ENCODE measurements at places on chromosomes 6 and 20.

DNA sequence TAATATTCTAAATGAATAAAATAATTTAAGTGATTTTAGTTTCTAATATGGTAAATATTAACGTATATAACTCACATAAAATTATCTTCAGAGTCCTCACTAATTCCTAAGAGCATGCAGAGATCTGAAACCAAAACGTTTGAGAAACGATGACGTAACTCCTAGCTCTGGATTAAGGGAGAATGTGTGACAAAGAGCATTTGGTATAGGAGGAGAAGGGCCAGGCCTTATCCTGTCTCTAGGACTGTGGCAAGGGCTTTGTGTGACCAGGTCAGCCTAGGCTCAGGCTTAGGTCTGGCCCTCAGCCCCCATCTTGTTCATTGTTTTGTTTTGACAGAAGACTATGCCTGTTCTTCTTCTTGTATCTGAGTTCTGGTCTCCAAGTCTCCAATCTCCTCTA, 19.2 kb upstream of the POLR1H start:
- DNase-seq: no peak

GRCh38 chr6:23006656-23007055, 437.3 kb downstream of the HDGFL1 start:
- no peak for DNase-seq

DNA sequence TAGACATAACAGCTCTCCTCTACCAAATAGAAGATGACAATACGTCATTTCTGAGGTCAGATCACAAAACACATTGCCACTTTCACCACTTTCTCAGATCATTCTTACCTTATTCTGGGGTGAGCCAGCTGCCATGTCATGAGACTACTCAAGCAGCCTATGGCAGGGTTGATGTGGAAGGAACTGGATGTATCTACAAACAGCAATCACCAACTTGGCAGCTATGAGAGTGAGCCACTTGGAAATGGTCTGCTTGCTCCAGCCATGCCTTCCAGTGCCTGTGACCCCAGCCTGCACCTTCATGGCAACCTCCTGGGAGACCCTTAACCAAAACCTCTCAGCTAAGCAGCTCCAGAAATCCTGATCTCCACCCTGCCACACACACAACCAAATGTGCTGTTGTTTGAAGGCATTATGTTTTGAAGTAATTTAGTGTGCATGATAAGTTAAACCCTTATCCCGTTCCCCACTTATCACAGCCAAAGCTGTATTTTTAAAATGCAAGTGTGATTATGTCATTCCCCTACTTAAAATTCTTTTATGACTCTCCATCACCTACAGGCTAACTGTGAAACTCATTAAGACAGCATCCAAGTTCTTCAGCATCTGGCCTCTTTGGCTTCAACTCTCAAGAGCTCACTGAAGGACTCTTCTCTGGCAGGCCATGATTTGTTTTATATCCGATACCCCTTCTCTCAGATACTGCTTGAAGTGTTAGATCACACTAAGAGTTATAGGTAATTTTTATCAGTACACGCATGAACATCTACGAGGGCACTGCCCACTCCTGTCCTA, 150.6 kb downstream of the LY86 start:
- DNase-seq: no peak

DNA sequence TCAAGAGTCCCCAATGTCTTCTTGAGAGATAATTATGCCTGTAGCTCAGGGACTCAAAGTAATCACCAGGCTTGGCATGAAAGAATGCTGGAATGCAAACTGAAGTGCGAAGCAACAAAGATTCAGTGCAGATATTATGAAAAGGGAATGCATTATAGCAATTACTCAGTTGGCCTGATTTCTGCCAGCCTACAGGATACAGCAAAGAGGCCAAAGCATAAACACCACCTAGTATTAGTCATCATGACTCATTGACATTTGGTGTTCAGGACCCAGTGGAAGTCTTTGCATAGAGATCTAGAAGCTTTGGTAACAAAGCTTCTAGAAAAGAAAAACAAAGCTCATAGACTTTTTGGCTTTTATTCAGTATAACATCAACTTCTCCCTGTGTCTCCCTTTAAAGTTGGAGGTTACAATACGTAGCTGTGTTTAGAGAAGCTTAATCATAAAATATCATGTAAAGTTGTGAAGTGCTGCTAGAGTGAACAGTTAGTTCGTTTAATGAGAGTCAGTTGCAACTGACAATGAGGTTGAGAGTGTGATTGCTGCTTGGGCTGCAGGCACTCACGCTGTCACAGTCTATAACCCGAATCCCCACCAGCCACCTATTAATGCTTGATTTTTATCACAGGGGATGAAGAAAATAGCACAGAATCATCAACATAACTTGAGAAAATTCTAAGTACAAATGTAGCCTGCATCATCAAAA, 932.7 kb downstream of the TFAP2A start:
- peak; percentile 61 for DNase-seq

GRCh38 chr6:139115989-139116758, 18.7 kb upstream of the HECA start:
- DNase-seq: no peak

DNA sequence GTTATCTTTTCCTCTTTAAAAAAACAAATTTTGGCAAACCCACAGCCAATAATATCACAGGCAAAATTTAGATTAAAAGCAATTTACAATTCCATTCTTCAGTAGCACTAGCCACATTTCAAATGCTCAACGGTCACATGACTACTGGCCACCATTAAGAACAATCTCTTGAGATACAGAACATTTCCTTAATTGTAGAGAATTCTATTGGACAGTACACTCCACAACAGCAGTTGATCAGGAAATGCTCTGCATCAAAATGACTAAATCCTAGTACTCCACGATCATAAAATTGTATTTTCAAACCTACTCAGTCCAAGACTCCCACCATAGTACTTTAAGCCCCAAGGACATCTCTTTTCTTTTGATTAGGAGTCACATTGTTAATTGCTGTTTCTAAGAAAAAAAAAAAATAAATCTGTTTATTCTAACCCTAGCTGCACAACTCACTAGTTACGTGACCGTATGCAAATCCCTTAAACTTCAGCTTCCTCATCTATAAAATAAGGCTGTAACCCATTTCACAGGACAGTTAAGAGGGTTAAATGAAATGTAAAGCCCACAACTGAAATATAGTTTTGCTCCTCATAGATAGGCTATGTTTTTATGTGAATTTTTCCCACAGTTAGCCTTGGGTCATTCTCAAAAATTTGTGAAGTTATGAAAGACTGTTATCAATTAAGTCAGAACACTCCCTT, 9.8 kb downstream of the C6orf62 start:
- no peak for DNase-seq

DNA sequence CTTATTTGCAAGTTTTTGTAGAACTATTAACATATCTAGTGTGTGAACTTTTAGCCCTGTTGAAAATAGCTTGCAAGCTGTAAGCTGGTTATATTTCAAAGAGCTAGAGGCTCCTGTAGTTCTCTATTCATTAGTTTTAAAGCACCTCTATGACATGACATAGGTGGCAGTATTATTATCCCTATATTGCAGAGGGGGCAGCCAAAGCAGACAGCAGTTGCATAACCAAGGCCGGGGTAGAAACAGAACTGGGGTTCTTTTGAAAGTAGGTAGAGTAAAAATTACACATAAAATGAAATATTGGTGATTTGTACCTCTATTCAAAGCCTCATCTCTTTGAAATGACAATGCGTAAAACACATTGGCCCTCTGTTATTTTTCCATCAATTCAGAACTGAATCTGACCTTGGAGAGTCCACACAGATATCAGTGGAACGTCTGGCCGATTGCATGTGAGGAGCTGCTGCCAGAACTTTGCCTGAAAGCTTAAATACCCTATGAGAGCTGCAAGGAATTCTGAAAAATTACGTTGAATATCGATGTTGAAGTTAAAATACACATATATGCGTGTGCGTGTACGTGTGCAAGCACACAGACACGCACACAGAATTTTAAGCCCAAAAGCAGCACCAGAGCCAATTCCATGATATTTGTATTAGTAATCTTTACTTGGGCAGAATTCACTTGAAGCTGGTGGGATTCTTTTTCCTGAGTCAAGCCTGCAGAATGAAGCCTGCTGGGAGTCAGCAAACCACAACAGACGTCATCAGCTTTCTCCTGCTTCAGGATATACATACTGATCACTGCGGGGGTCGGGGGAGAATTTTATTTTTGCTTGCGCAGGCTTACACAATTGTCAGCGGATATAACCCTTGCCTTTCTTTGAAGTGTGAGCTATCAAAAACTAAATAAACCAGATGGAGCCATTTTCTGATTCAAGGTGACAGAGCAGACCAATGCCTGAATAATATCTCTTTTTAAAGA, 163.2 kb downstream of the PDE7B start:
- DNase-seq: peak; percentile 96

GRCh38 chr6:47484616-47485015, 7.0 kb downstream of the CD2AP start:
- DNase-seq: no peak

DNA sequence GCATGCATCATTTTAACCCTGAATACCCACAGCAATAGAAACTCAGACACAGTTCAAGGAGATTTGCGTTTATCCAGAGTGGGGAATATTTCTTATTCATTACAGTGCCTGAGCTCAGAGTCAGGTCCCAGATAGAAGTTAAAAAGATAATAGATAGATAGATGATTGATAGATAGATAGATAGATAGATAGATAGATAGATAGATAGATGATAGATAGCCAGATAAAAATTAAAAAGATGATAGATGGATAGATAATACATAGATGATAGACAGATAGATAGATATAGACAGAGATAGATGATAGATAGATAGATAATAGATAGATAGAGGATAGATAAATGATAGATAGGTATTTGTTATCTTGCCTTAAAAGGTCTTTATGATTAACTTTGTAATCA, 184.7 kb downstream of the MYLK4 start:
- no peak for DNase-seq

DNA sequence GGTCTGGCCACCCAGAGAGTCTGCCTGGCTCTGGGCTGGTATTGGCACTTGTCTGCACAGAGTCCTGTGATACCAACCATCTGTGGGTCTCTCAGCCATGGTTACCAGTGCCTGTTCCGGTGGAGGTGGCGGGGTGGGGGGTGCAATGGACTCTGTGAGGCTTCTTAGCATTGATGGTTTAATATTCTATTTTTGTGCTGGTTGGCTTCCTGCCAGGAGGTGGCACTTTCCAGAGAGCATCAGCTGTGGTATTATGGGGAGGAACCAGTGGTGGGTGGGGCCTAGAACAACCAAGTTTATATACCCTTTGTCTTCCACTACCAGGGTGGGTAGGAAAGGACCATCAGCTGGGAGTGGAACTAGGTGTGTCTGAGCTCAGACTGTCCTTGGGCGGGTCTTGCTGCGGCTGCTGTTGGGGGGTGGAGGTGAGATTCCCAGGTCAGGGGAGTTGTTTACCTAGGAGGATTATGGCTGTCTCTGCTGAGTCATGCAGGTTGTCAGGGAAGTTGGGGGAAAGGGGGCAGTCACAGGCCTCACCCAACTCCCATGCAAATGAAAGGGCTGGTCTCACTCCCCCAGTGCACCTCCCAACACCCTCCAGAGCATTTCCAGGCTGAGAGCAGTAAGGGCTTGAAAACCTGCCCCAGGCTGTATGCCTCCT, 117.5 kb downstream of the FLRT3 start:
- peak; percentile 88 for DNase-seq

DNA sequence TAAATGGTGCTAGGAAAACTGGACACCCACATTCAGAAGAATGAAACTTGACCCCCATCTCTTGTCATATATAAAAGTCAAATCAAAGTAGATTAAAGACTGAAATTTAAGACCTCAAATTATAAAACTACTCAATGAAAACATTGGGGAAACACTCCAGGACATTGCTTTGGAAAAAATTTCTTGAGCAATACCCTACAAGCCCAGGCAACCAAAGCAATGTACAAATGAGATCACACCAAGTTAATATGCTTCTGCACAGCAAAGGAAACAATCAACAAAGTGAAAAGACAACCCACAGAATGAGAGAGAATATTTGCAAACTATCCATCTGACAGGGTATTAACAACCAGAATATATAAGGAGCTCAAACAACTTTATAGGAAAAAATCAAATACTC, 407.9 kb upstream of the BTBD3 start:
- no peak for DNase-seq

- no peak for DNase-seq
These were observed 644.3 kb downstream of the EPM2A start for GRCh38 chr6:145090801-145091585.

- no peak for DNase-seq
These were observed 166.7 kb downstream of the DLL1 start for GRCh38 chr6:170124150-170124549.

- DNase-seq: no peak
These were observed 657 bp upstream of the LTV1 start for GRCh38 chr6:143842461-143842901.

- no peak for DNase-seq
These were observed 99.0 kb downstream of the QRSL1 start for GRCh38 chr6:106728296-106728870.

DNA sequence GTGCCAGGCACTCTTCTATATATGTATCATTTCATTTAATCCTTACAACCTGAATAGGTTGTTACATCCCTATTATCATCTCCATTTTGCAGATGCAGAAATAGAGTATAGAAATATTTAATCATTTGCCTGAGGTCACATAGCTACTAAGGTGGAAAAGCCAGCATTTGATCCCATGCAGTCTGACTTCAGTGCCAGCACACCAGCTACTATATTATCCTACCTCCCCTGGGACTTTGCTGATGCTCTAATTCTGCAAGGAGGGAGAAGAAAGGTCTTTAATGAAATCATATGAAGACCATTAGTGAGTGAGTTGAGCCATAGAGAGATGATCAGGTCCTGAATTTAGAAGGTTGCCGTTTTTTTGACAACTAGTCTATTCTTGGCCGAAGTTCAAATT, 53.7 kb downstream of the TOP1 start:
- DNase-seq: no peak

DNA sequence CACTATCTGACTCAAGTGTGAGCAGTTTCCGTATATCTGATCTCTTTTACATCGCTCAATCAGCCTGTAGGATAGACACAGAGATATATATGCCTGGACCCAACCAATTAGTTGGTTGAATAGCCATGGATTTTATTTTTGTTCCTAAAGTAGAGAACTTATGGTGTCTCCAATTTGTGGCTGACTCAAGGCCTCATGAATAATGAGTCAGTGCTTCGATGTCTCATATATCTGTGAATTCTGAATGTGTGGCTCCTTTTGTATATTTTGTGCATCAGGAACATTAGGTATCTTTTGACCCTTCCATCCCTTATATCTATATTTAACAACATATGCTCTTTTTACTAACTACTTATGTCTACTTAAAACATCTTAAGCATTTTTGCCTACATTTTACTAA, 64.5 kb downstream of the OR2B2 start:
- no peak for DNase-seq

DNA sequence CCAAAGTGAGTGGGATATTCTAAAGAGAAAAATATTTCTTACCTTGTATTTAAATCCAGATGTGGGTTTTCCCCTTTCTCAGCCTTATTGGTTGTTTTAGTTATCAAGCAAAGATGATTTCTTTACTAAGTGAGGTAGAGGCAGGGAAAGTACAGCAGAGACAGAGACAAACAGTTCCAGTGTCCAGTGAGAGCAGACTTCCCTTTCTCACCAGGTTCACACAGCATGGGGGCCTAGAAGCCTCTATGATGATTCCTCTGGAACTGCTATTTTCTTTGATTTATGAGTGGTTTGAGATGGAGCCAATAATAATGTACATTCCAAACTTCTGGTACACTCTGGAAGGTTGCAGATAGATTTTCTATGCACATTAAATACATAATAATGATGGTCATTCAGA, 234.0 kb upstream of the MARCKS start:
- DNase-seq: no peak

GRCh38 chr6:128024046-128024445, 123.2 kb upstream of the THEMIS start:
- no peak for DNase-seq

Data from A549 (cell line).